ENCODE measurements at places on chromosomes 5 and 9.

GRCh38 chr9:97747201-97747965 lies 50.2 kb upstream of the XPA start:
- no peak for DNase-seq

GRCh38 chr9:26243029-26243697 lies 564.9 kb upstream of the TUSC1 start:
- no peak for DNase-seq

DNA sequence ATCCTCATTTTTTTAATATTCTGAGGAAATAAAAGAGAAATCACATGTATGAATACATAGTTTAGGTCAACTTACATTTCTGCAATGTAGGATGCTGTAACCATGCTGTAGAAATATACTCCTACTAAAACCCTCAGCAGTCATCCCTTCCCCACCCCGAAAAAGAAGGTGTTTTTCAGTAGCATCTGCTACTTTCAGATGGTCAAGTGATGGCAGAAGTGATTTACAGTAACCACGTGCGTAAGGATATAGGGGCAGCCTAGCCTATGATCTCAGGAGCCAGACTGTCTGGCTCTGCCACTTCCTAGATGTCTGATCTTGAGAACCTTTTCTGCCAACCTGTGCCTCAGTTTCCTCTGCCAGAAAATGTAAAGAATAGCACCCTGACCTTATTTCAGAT lies 26.0 kb upstream of the SYK start:
- peak; percentile 45 for DNase-seq

- no peak for DNase-seq
These were observed 12.7 kb downstream of the PRRT1B start for GRCh38 chr9:131557855-131558548.

- no peak for DNase-seq
These were observed 22.0 kb downstream of the PDGFRB start for GRCh38 chr5:150133581-150134197.

DNA sequence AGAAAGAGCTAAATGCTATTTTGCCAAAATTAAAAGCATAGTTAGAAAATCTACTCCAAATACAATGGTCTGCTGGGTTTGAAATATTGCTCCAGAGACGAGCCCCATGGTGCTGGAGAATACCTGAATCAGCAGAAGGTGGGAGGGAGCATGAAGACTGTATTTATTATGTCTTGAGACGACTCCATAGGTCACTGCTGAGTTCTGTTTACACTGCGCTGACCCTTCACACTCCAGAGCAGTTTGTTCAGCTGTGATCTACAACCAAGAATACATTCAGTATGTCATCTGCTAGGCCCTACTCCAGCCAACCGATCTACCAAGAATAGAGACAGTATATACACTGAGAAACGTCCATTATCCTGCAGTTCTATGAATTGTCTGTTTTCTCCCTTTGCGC lies 150.5 kb downstream of the TLE1 start:
- no peak for DNase-seq

GRCh38 chr5:33170411-33170810 lies 270.4 kb upstream of the TARS1 start:
- DNase-seq: no peak

DNA sequence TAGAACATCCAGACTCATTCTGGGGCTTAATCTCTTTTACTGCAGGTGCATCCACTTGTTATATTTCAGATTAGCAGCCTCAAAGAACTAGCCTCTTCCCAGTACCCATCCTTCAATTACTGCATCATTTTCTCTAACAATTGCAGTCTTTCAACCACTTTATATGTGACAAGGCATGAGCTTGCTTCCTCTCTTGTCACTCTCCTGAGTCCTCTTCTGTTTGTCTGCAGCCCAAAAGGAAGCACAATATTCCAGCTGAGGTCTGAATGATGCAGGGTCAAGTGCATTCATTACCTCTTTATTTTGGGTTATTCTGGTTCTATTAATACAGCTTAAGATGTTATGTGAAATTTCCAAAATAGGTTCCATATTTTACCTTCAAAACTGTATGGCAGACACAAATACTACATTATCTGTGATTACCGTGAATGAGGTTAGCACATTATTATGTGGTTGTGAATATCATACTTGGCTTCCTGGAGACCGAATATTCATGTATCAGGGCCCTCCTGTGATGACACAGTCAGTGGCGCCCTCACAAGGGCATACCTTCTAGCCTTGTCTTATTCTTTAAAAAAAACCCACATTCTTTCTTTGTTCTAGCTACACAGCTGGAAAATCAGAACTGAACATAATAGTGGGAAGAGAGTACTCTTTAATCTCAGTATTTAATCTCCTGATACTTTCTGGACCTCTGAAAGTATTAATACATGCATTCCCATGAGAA lies 323.8 kb downstream of the PDE4D start:
- no peak for DNase-seq

DNA sequence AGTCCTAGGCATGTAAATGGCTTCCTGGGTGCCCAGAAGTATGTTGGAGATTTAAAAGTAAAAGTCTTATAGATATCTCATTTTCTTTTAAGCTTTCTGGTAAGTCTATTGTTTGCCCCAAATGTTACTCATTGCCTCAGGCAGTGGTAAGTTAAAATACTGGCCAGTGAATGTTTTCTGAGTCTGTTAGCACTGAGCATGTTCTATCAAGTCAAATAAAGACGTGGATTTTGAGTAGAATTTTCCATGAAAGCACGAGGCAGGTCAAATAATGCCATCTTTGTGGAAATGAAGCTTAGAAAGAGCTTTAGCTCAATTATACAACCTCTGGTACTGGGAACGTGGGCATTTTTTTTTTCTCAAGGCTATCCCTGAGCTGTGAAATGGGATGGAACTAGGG lies 651.3 kb upstream of the ACO1 start:
- DNase-seq: no peak

DNA sequence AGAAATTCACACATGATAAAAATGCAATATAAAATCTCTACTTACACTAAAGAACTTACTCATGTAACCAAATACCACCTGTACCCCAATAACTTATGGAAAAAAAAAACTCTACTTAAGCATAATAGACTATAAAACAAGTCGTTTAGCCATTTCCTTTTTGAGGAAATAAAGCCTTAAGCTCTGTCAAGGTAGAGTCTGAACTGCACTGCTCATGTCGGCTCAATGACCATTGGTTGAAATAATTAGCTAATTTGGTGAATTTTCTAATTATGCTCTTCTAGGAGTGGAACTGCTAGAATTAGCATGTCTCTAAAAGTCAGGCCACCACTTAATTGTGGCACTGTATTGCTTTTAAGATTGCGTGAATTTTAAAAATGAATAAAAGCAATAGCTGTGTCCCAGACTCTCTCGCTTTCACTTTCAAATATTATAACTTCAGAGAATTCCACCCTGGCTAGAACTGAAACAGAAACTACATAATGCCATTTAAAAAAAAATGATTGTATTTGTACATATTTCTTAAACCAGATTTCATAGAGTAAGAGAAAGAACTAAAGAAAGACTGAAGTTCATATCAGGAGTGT lies 113.0 kb upstream of the PCA3 start:
- no peak for DNase-seq

DNA sequence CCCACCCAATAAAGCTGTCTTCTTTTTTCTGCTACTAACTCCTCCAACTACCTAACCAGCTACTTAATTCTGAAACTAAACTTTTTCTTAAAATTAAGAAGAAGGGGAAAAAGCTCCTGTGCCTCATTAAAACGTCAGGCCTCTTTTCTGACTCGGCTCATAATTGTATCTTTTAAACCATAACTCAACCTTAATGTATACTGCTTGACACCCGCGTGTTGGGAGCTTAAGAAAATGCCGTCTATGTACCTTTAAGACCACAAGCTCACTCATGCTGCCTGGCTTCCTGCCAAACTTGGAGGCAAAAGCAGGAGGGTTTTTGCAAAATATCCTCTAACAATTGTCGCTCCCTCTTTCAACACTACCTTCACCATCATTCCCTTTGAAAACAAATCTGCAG lies 5.0 kb downstream of the EBF1 start:
- peak; percentile 93 for DNase-seq

DNA sequence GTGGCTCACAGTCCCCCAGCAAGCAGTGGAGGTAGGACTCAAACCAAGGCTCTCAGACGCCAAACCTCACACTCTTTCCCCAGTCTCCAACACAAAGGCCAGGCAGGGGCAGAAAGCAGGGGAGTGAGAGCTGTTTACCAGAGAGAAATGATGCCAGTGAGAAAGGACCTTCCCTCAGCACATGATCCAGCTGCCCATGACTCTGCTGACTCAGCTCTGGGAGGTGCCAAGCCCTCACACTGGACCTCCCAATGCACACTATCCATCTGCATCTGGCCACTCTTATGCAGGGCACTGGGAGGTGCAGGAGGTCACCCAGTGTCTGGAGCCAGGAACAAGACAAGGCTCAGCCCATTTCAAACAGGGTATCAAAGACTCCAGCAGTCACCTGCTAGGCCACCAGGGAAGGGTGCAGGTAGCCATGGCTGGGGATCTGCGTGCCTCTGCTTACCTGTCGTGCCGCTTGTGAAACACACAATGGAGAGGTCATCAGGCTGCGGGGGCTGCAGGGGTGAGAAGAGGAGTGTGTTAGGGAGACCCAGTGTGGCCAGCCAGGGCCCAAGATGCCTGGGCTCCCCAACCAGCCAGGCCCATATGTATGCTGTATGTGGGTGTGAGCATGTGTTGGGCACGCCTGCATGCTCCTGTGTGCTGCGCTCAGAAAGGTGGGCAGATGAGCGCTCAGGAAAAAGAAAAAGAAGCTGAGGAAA lies 26.3 kb downstream of the ACSL6 start:
- no peak for DNase-seq

DNA sequence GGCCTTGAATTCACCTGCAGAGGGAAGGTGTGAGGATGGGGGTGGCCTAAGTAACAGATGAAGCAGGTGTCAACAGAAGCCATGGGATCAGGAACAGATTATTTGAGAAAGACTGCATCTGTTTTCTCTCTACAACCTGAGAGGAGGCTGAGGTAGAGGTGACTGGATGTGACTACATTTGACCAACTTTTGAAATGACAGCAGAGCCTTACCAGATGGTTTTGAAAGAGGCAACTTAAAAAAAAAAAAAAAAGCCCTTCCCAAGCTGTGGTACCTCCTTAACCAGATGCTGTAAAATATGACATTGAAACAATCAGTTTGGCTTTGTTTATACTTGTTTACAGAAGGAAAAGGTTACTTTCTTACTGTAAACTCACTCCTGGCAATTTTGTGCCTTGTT lies 108.6 kb downstream of the TRIO start:
- peak; percentile 89 for DNase-seq

- DNase-seq: no peak
These were observed 413.6 kb upstream of the ADAMTSL1 start for GRCh38 chr9:18060269-18060934.

GRCh38 chr5:120073722-120074121 lies 390.4 kb upstream of the PRR16 start:
- peak; percentile 87 for DNase-seq

GRCh38 chr9:101848485-101848919 lies 110.1 kb upstream of the GRIN3A start:
- peak; percentile 25 for DNase-seq

DNA sequence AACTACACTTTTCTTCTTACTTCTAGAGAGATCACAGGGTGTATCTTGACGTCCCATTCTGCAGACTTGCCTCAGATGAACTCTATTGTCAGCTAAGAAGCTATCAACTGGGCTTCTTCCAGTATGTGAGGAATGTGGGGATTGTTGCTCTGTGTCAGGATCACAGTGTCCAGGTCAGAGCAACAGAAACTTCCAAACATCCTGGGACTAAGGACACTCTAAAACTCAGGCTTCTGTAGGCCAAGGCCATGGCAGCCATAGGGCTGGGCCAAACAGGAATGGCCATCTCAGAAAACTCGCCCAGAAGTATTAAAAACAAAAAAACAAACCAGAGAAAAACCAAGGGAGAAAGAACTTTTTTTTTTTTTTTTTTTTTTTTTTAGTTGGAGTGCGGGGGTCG lies 210.0 kb upstream of the CLINT1 start:
- no peak for DNase-seq

DNA sequence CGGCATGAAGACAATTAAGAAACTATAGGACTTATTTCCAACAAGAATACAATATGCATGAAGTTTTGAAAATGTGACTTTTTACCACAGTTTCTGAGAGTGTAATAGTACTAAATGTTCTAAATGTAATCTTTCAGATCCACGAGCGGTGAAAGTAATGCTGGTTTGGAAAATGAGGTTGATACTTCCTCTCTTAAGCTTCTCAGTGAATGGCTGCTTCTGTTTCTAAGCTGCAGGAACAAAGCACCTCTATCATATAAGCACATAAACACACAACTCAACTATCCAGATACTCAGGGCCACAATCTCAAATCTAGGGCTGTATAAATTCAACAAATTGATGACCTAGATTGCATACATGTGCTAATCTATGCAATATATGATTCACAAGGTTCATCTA lies 78.3 kb downstream of the LIFR start:
- DNase-seq: no peak

- no peak for DNase-seq
These were observed 91.7 kb downstream of the GNA14 start for GRCh38 chr9:77556396-77556795.

GRCh38 chr5:128775558-128775957 lies 189.7 kb upstream of the SLC27A6 start:
- no peak for DNase-seq

GRCh38 chr5:73757416-73757815 lies 131.4 kb downstream of the ARHGEF28 start:
- no peak for DNase-seq

GRCh38 chr9:76353280-76353679 lies 40.9 kb downstream of the RFK start:
- no peak for DNase-seq

DNA sequence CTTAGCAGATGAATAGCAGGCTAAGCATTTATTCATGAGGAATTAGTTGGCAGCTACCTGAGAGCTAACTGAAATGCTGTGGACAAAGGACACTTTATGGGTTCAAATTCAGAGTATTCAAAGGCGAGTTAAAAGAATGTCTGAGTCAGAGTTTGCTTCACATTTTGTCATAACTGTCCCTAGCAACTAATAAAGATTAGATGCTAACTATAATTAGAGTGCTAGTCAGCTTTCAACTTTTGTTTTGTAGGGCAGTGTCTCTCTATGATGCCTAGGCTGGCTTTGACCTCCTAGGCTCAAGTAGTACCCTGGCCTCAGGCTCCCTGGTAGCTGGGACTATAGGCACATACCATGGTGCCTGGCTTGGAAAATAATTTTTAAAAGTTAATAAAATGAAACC lies 4.6 kb downstream of the SMC5 start:
- DNase-seq: no peak

DNA sequence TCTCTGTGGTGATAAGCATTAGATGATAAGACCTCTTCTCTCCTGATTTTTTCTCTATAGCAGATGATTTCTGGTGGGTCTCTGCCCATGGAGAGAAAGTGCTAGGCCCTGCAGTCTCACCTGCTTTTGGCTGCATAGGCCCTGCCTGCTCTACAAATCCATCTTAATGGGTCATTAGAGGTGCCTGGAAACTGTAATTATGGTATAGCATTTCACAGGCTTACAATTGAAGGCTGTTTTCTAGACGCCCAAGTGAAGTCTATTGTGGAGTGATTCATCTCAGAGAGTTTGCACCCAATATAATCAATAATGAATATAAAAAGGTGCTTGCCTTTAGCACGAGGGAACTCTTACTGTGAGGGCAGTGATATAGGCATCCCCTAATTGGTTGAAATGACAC lies 33.8 kb downstream of the NEUROG1 start:
- DNase-seq: peak; percentile 34

All from NCI-H524 (cell line).